Activated CD4-positive, alpha-beta T cell treated with anti-CD3 and anti-CD28 coated beads, Interleukin-2, amount 50 U/mL, for 24 hours (primary cell): ENCODE measurements at places on chromosomes 2 and 18.

GRCh38 chr18:3140342-3140741 is 79.4 kb downstream of the MYOM1 start:
- DNase-seq = no peak

GRCh38 chr2:66472225-66472843 is 37.4 kb downstream of the MEIS1 start:
- no peak for DNase-seq

DNA sequence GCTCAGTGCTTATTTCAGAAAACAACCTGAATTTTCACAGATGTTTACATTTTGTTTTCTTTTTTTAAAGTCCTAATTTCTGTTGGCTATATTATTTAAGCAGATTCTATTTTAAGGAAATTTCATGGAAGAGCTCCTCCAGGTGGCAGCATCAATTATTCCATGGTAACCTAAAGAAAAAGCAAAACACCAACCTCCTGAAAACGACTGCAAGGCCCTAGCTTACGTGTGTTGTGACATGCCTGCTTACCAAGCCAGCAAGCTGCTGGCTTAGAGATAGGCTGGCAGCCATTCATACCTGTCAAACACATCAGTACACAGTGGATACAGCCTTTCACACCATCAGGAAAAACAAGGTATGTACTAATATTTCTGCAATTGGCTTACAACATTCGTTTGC is 64.9 kb downstream of the LPIN2 start:
- no peak for DNase-seq

DNA sequence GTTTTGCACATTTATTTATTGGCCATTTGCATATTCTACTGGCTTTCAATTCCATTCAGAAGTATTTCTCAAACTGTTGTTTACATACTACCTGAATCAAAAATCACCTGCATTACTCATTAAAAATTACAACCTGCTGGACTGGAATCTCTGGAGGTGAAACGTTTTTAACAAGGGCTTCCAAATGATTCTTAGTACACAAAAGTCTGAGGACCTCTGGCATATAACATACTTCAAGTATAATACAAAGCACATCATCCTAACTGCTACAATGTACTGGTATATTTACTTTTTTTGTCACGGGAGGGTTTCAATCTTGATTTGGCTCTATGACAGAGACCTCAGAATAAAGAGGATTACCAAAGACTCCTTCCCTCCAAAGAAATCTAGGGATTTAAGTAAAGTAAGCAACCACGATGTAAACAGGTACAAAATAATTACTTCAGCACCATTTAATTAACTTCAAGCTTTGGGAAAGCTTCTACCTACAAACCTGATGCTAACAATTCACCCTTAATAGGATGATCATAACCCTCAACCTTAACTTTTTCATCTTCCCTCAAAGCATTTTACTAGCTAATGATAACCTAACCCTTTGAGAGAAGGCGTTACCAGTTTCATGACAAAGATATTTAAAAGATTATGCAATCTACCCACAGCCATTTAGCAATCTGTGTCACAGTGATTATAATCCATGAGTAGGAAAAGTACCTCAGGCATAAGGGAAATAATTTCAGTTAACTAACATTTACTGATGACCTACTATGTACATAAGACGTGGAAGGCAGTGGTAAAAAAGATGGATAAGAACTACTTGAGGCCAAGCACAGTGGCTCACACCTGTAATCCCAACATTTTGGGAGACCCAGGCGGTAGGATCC is 24.7 kb downstream of the ATAD2B start:
- DNase-seq = no peak

- DNase-seq = no peak
Observed at GRCh38 chr2:216695401-216695821, at the start of gene IGFBP5. Gene IGFBP5 (minus strand): TSS chr2:216695549. CDS start chr2:216694775, 774 bp downstream.

DNA sequence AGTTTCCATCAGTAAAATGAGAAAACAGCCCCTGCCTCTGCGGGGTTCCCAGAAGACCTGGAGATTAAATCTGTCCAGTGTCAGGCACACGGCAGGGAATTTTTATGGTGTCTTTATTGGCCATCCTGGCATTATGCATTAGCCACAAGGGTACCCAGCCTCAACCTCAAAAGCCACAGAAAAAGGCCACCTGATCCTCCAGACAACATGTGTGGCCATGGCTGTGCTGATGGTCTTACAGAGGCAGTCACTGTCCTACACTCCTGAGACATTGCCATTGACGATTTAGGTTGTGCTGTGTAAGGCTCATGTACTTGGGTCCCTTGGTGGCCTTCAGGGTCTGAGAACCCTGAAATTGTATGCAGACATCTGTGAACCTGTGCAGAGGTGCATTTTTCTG is 115.6 kb downstream of the SMAD7 start:
- DNase-seq = no peak

GRCh38 chr2:144048631-144049060 is 471.3 kb downstream of the ZEB2 start:
- DNase-seq = no peak

GRCh38 chr18:26614374-26614773 is 66.0 kb upstream of the KCTD1 start:
- no peak for DNase-seq

GRCh38 chr2:74860079-74860478 is 26.2 kb downstream of the HK2 start:
- no peak for DNase-seq

GRCh38 chr18:51660188-51660715 is 462.8 kb upstream of the MEX3C start:
- no peak for DNase-seq

DNA sequence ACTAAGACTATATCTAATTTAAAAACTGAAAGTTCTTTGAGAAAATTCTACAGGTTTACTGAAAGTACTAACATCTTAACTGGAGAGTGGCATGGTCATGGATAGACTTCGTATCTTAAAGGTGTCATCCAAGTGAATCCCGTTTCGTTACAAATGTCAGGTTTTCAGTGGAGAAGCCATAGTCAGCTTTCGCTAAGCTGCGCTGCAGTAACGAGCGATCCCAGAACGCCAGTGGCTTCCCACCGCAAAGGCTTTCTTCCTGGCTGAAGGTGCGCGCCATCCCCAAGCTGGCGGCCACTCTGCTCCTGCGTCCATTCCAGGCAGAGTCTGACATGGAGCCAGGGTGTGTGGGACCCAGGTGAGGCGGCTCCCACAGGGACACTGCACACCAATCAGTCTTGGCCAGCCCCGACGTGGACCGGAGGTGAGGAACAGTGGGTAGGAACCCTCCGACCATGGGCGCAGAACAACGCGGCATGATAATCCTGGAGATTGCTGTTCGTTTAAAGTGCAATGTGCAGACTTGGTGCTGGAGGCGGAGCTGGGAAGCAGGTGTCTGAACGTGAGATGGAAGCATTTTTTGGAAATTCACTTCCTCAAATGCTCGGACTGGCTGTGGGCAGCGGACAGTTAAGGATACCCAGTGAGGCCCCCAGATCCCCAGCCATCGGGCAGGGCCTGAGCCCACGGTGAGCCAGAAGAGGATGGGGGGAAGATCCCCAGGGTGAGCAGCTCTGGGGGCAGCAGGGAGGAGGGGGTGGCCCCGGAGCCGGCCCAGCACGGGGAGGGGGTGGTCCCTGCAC is 27.8 kb upstream of the KCNG2 start:
- DNase-seq = no peak

DNA sequence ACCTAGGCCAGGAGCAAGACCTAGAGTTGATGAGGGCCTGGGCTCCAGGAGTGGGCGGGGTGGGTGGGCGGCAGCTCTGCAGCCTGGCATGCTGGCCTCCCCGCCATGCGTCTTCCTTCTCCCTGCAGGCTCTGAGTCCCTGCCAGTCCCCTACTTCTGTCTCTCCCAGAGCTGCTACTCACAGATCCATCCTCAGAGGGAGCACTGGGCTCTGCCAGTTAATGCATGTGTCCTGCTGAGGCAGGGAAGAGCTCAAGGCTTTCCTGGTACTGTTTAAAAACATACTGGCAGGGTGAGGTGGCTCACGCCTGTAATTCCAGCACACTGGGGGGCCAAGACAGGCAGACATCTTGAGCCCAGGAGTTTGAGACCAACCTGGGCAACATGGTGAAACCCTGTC is 38.7 kb upstream of the EDAR start:
- no peak for DNase-seq

DNA sequence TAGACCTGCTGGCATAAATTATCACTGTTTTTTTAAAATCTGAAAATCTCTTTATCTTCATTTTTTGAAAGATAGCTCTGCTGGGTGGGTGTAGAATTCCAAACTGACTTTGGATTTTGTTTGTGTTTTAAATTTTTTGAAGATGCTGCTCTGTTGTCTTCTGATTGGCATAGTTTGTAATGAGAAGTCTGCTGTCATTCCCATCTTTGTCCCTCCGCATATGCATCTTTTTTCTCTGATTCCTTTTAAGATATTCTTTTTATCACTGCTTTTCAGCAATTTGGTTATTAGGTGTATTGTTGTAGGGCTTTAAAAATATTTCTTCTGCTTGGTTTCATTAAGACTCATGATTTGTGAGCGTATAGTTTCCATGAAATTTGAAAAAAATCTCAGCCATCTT is 7.2 kb downstream of the SNED1 start:
- no peak for DNase-seq

DNA sequence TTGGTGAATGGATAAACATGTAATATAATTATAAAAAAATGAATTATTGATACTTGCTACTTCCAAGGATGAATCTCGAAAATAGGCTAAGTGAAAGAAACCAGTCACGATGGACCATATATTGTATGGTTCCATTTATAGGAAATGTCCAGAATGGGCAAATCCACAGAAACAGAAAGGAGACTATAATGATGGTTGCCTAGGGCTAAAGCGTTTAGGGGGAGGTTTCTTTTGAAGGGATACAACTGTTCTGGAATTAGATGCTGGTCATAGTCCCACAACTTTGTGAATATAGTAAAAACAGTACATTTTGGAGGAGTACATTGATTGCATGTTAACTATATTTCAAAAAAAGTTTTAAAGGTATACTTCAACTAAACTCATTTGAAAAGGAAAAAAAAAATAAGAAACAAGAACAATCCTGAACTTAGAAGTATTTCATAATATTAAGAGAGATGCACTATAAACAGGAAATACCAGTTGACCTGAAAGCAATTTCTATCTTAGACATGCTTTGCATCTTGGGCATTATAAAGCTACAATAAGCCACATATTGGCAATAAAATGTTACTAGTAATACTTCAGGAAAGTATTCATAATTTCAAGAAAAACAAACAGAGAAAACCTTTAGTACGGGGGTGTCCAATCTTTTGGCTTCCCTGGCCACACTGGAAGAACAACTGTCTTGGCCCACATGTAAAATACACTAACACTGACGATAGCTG is 130.0 kb downstream of the C2orf74 start:
- DNase-seq = no peak

DNA sequence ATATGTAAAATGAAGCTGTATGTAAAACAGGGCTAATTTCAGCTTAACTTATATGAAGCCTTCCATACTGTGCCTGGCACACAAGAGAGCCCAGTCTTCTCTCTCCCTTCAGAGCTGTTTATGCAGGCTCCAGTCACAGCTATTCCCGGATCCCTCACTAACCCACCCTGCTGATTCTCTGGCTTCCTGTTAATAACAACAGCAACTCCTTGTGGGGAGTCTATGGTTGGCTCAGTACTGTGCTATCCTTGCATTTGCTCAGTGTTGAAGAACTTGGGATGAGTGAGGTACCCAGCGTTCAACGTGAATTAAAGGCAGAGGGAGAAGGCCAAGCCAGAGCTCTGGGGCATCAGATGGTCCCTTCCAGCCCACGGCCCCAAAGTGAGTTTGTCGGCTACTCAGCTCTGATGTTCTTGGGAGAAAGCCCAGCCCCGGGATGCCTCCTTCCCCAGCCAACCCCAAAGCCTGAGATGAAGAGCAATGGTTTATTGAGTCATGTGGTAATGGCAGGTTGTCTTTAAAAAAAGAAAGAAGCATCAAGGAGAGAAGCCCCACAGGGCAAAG is 43.2 kb downstream of the PSD4 start:
- DNase-seq = no peak

- DNase-seq = no peak
Observed at GRCh38 chr18:568731-569130, 11.4 kb upstream of the CETN1 start.

DNA sequence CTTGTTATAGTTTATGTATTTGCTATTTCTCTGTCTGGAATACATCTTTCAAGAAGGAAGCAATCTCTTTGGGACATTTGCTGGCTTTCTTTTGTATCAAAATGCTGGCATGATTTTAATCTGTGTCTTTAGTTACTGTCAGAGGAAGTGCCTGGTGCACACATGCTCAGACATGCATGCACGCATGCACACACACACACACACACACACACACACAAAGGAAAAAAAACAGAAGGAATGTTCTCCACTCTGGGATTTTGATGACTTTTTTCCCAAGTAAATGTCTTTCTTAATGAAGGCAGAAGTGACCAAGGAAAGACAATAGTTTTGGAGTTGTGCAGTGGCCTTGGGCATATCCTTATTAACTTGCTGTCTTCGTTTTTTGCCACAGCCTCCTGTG is 6.7 kb downstream of the GNAL start:
- DNase-seq = no peak

- no peak for DNase-seq
Observed at GRCh38 chr18:76687304-76687962, 134.9 kb upstream of the ZNF236 start.

DNA sequence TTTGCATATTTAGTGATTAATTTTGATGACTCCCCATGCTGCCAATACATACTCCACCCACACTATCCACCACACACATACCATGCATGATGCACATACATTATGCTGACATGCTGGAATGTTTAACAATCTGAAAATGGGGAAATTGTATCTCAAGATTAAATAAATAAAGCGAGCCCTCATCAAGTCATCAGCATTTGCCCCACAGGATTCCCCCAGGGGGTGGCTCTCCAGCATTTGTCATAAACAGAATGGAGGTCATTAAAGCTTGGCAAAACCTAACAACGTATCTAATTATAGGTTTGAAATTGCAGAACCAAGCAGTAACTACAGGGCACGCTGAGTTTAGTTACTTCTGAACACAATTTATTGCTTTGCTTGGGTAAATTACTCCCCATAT is 141.2 kb upstream of the TACR1 start:
- no peak for DNase-seq

- no peak for DNase-seq
Observed at GRCh38 chr18:54241483-54241882, 17.0 kb upstream of the MBD2 start.

- no peak for DNase-seq
Observed at GRCh38 chr2:61640406-61640805, 102.2 kb upstream of the XPO1 start.

- no peak for DNase-seq
Observed at GRCh38 chr18:39786477-39786876, 2168.6 kb upstream of the PIK3C3 start.

GRCh38 chr2:73368781-73369180 is 16.9 kb upstream of the ALMS1 start:
- DNase-seq = no peak

- DNase-seq = no peak
Observed at GRCh38 chr2:197128126-197128525, 182.5 kb downstream of the ANKRD44 start.
